ENCODE measurements at places on chromosomes 5 and 9.

- DNase-seq, result no peak
Observed at GRCh38 chr5:142197098-142197497, 88.5 kb downstream of the NDFIP1 start.

DNA sequence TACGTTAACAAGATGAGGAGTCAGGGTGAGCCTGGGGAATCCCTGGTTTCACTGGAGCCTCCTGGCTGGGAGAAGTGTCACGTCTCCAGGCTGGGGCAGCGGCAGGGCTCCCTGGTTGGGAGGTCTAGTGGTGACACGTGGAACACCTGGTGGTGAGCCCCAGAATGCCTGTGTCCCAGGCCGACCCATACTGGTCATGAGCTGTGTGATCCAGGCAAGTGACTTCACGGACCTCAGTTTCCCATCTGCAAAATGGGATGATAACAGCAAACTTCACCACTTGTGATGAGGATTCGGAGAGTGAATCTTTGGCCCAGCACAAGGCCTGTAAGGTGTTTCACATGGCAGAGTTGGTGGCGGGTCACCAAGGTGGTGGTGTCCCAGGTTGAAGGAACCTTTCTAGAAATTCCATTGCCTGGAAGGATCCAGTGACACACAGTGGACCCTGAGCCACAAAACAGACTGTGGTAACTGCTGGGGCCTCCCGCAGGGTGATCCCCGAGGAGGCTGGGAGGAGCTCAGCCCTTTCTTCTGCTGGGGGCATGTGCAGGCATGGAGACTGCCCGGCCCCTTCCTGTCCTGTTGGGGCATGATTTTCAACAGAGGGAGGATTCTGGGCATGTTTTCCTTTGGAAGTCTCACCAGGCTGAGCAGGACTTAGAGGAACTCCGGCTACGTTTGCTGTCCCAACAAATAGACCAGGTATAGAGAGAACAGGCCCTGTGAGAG is 153.9 kb upstream of the IER5L start:
- no peak for DNase-seq

- DNase-seq, result no peak
Observed at GRCh38 chr5:132457371-132458225, 33.0 kb downstream of the IRF1 start.

DNA sequence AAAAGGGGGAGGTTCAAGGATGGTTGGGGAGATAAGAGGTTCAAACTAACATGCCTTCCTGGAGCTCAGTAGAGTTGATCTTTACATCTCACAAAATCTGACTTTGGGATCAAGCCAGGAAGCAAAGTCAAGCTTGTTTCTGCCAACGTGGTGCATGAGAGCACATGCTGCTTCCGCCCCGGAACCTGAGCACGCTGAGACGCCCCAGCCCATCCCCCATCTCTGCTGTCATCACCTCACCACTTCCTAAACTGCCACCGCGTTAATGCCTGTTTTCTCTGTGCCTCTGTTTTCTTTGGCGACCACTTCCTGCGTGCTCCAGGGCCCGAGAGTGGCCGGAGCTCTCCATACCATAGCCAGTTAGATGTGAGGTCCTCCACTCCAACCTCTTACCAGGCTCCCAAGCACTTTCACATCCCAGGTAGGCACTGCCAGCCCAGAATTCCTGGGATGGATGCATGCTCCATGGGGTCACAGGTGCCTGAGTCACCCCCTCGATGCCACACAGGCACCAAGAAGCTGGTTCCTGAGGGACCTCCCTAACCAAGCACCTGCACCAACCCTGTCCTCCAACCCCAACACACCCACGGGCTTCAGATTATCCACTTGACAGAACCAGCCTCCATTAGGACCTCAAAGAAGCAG is 31.2 kb upstream of the AFAP1L1 start:
- no peak for DNase-seq

- DNase-seq, result no peak
Observed at GRCh38 chr9:137423514-137424291, 510 bp downstream of the NOXA1 start.

- DNase-seq, result no peak
Observed at GRCh38 chr5:81308836-81309235, 7.4 kb downstream of the ZCCHC9 start.

- no peak for DNase-seq
Observed at GRCh38 chr5:68749631-68750030, 344.2 kb upstream of the SLC30A5 start.

DNA sequence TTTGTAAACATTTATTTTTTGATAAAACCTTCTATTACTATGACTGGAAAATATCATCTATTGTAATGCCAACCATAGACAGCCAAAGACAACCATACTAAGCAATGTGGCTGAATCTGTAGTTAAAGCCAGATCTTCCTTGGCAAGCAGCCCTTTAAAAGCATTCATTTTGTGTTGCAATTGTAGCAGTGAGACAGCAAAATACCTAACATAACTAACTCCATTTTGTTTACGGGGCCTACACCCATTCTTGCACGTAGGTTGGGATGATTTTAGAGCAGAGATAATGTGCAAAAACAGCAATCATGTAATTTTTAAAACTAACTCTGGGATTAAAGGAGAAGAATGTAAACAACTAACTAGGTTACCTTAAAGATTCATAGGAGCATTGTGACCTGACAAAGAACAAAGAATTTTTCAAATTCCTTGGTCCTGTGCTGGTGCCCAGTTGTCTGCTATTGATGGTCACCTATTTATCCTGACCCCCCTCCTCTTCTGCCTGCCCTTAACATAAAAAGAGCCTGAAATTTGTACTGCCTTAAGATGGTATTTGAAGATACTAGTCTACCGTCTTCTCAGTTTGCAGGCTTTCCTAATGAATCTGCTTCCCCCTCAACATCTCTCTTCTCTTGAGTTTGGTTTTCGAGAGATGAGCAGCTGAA is 10.6 kb downstream of the IFNA1 start:
- DNase-seq, result no peak

All from mesothelial cell of epicardium (in vitro differentiated cells).